Muscle of back (tissue), 13 donors: ENCODE measurements at places on chromosomes 3 and 15. TPM values are rescaled to one million over a fixed set of nuclear protein-coding genes. Genes with fewer than 3 reads are reported as not detected.
A peak's percentile ranks its signal among the peaks of the same experiment; 100 is the strongest.

DNA sequence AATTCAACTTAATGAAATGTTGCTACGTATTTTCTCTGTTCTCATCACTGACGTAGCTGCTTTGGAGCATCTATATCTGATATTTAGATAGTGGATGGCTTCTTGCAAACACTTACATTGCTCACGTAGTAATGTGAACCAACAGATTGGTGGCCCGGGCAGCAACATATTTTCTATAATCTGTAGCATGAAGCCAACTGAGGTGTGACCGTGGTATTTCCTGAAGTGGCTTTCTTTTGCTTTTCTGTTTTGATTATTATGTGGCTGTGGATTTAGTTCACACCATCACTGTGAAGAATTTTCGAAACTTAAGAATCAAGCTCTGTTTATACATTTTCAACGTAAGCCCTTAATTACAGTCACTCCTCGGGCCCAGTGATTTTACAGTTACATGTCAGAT is 288.5 kb downstream of the LPP start:
- DNase-seq = no peak

Gene SHQ1
- polyA plus RNA-seq = 10.7 TPM

Gene FSIP1
- 0.34 TPM for polyA plus RNA-seq

DNA sequence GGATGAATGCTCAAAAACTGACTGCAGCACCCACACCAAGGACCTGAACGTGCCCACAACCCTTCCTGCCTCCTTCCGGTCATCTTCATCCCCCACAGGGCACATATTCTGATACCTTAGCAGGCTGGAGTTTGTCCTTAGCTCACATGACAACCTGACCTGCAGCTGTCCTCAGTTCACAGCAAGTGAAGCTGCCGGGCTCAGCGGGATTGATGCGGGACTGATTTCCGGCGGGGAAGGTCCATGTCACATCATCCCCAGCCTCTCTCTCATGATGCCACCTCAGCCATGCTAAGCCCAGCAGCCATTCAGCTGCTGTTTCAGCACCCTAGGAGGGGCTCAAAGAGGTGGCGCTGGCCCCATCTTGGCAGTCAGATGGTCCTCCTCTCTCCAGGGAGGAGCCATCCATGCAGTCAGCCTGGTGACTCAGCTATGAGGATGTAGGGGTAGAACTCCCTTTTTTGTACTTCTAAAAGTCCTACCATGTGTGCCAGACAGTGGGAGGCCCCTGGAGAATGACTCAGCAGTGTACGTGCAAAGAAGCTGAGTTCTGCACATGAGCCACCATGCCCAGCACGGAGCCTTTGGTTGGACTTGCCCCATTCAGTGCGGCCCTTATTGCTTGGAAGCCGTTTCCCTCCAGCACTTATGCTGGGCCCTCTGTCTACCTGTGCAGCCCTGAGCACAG is 9.5 kb downstream of the CA12 start:
- peak; percentile 94 for DNase-seq
